ENCODE measurements at places on chromosomes 7 and 10.

DNA sequence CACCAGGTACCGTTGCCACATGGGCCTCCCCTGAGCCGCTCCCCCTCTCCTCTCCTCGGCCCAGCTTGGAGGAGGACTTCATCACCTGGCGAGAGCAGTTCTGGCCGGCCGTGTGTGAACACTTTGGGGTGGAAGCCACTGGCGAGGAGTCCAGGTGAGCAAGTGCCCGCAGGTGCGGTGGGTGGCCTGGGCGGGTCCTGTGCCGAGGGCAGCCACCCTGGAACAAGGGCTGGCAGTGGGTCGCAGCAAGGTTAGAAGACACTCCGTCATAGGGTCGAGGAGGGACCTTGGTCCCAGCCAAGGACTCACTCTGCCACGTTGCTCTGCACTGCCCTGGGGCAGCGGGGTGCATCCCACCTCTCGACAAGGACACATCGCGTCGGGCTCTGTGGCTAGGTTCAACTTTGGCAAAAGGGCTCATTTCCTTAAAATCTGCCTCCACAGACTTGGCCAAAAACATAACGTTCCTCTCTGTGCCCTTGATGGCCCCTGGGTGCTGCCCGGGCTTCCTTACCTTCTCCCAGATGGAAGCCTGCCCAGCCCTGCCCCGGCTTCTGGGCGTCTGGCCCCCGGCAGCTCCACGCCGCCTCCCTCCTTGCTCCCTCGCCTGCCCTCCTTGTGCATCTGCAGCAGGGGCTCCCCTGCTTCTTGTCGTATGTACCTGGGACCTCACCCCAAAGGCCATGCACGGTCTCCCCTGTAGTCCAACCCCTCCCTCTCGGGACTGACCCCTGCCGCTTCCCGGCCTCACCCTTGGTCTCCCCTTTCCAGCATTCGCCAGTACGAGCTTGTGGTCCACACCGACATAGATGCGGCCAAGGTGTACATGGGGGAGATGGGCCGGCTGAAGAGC lies 12.7 kb downstream of the TMEM120A start:
- DNase-seq, result no peak

DNA sequence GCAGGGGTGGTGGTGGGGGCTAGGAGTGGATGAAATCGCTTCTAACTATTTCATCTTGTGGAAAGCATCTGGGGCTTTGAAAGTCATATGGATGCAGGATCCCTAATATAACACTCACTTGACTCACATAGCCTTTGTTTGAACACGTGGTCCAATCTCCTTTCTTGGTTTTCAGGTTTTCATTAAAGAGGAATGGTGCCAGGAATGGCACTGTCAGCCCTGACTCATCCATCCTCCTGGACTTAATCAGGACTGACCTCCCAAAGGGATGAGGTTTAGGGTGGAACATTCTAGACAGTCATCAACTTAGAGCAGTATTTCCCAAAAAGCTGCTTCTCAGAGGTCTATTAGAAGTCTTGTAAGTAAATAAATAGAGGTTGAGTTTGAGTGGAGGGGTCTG lies 162.0 kb upstream of the PLXNA4 start:
- DNase-seq, result no peak

- no peak for DNase-seq
Observed at GRCh38 chr10:99431190-99431760, 851 bp upstream of the GOT1 start.

DNA sequence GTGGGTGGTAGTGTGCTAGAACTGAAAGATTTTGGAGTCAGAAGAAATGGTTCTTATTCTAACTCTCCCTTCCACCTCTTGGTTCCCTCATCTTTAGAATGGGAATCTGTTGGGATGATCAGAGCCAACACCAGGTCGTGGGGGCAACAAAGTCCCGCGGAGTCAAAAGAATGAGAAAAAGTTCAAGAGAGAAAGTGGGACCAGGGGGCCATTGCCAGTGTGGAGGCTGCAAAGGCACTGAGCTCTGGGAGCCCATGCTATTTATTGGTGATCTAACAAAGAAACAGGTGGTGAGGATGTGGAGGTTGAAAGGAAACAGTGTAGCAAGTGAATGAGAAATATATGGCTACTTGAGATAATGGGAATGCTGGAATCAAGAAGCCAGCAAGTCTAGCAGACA lies 29.4 kb downstream of the AGAP4 start:
- DNase-seq, result no peak

DNA sequence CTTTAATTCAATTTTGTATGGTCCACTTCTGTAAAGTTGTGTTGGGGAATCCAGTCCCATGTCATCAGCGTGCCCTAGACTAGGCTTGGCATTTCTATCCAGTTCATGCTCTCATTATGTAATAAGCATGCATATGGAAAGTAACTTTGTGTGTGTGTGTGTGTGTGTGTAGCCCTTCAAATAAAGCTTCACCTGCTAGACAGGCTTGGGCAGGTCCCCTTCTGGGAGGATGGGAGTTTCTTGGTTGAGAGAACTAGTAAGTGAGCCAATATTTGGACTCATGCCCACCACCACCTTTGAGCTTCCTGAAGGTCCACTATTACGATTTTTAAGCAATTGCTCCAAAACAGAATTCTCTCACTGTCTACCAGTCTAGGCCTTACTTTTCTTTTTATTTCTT lies 6.9 kb downstream of the BZW2 start:
- DNase-seq, result no peak

- no peak for DNase-seq
Observed at GRCh38 chr7:34225193-34225592, 319.9 kb downstream of the BMPER start.

DNA sequence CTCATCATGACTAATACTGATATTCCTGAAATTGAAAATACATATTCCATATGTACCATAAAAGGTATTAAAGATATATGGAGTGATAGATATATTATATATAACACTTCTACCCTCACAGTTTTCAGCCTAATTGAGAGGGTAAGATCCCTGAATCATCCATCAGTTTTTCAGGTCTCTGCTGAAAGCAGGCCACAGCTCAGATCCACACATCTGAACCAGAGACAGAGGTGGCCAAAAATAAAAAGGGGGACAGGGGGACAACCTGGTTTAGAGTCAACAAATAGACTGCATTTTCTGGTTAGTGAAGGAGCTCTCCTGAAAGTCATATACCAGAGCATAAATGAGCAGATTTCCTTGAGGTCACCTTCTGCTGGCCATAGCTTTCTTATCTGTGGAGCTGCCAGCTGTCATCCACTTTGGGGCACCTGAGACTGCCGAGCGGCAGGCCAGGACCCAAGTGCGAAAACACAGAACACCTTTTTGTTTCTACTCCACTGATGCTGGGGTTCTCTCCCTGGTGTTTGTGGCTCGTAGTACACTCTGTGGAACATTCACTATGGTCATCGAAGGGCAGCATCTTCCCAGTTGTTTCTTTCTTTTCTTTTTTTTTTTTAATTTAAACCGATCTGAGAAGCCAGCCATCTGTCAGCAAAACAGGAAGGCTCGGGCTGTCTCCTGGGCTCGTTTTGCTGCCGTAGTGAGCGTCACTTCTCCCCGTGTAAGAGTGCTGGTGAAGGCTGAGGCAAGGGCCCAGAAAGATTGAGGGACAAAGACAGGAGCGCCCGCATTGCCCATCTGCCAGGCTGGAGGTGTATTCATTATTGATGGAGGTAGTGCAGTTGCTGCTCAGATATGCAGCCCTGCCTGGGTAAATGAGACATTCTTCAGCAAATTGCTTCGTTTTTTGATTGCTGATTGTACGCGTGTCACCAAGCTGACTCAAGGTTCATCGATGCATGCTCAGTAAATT lies 13.5 kb downstream of the IKZF1 start:
- no peak for DNase-seq

DNA sequence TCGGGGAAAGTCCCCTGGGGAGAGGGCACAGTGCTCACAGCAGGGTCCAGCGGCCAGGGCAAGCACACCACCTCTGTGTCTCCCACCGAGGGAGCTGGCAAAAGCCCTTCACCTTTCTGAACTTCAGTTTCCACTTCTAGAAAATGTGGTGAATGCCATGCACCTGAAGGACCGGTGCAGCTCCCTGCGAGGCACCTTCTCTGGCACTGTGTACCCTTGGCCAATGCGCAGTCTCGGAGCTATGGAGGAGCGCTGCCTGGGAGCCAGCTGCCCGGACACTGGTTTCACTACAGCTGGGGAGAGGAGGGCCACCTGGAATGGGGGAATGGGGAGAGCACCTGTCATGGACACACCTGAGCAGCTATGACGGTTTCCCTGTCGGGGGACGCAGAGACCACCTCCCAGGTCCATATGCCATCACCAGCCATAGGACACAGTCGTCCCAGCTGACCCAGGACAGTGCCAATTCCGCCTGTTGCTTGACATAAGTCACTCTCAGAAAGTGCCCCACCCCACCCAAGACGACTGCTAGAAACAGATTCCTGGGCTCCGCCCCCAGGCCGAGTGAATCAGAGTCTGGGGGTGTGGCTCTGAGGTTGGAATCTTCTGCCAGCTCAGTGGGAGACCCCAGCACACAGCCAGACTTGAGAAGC lies 16.8 kb downstream of the RASGEF1A start:
- no peak for DNase-seq

DNA sequence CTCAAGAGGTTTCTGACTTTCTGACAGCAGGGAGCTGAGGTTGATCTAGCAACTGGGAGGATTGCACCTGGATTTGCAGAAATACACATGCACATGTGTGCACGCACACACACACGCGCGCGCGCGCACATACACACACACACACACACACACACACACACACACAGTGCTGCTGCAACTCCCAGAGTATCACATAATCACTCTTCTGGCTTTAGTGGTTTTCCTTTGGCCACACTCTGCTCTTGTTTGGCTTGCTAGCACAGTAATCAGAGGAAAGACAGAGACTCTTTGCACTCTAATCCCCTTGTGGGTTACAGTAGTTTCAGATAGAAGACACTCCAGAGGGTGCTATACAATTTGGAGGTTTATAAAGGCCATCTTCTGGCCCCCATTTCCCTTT lies 705.0 kb downstream of the AUTS2 start:
- DNase-seq, result no peak

DNA sequence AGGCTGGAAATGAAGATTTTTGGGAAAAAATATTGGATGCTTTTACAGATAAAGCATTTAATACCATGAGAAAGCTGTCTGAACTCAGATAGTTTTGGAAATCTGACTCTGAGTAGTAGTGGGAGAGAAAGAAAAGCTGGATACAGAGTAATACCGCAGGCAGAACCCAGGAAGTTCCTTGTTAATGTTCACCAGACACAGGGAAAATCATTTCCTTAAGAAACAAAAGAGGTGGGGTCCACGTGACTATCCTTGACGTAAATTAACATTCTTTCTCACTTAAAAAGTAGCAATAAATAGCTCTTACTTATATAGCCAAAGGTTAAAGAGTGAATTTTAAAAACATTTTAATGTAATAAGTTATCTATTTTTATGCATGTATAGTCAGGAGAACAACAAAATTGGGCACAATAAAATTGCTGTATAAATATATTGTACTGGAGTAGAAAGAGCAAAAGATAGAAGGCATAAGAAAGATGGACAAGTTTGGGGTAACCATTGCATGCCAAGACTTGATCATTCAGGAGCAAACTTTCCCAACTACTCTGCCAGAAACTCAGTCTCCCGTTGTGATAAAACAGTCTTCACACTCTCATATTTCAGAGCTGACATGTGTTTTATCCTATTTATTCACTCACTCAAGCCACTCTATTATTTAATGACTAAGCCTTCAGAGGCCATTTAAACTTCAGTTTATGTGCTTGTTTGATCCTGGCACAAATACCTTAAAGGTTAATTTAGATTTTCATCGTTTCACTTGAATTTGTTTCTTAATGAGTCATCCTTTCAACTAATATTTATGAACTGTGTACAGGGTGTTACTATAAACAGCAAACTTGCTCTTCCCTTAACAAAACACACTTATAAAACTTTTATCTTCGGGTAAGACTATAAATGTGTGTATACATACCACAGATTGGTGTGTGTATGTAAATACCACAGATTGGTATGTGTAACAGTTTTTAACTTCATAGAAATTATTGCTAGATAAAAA lies 143.1 kb downstream of the GNAI1 start:
- DNase-seq, result peak; percentile 6

DNA sequence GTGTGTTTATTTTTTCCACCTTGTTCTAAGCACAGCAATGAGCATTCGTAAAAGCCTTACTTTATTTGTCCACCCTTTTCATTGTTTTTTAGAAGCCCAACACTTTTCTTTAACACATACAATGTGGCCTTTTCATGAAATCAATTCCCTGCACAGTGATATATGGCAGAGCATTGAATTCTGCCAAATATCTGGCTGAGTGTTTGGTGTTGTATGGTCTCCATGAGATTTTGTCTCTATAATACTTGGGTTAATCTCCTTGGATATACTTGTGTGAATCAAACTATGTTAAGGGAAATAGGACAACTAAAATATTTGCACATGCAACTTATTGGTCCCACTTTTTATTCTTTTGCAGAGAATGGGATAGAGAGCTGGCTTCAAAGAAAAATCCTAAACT lies 28.9 kb downstream of the CFTR start:
- DNase-seq, result no peak

- DNase-seq, result no peak
Observed at GRCh38 chr7:51081270-51081890, 235.2 kb downstream of the COBL start.

DNA sequence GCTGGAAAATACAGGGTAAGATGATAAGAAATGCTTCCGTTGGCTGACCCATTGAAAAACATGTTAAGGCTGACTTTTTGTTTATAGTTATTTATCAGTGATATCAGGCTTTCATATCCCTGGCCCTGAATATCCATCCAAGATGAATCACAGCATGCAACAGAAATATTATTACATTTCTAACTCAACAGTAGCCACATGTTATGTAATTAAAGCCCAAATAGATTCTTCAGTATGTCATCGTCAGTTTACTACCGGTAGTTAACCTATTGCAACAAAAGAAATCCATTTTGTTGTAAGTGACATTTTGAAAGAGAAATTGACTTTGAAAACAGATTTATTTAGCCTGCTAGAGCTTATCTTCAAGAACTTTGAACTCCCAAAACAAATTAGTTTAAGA lies 354.1 kb upstream of the CELF2 start:
- no peak for DNase-seq

GRCh38 chr7:157685430-157686284 lies 348.9 kb downstream of the DNAJB6 start:
- DNase-seq, result no peak

DNA sequence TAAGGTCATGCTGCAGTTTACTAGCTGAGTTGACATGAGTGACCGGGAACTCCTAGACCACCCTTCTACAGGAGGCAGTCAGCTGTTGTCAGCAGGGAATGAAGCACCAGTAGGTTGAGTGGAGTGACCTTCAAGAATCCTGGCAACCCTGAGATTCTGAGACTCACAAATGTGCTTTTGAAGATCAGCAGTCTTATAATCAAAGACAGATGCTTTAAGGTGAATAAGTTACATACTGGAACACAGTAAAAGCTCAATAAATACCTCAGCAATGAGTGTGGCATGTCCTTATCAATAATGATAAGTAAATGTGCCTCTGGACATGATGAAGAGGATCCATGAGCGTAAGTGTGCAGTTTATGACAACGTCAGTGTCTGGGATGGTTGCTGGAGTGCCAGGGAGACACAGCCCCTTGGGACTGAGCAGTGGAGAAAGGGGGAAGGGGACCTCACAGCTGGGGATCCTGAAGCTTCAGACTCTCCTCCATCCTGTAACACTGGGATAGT lies 11.9 kb upstream of the OR6V1 start:
- no peak for DNase-seq

GRCh38 chr7:131027287-131027773 lies 293.3 kb upstream of the KLF14 start:
- no peak for DNase-seq

GRCh38 chr7:48035967-48036478 lies 680 bp downstream of the C7orf57 start:
- no peak for DNase-seq

All from HuH-7 (cell line).